ENCODE measurements at places on chromosomes 1 and 21.

- DNase-seq = peak; percentile 89
Observed at GRCh38 chr1:14939527-14940284, 213.8 kb upstream of the TMEM51 start.

DNA sequence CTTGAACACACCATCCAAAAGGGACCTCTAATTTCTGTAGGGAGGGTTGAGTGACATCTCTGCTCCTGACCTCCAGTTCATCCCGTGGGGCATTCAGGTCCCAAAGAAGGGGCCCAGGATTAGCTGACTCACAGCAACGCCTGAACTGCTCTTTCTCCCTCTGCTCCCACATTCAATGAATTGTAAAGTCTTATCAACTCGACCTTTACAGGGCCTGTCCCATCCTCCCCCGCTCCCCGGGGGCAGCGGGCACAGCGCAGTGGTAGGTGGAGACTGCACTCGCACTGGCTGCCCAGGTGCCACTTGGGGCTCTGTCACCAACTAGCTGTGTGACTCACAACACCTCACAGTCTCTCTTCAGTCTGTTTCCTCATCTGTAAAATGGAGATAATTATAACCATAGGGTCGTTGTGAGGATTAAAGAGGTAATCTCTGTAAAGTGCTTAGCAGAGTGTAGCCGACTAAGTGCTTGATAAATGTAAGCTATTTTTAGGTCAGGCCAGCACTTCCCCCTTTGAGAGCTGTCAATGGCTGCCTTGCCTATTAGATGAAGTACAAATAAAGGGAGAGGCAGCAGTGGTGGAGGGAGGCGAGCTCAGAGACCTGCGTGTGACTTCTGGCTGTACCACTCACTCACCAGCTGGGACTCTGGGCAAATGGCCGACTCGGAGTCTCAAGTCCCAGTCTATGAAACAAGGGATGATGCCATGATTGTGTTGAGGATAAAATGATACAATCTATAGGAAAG is 637 bp upstream of the MYBPHL start:
- DNase-seq = no peak

DNA sequence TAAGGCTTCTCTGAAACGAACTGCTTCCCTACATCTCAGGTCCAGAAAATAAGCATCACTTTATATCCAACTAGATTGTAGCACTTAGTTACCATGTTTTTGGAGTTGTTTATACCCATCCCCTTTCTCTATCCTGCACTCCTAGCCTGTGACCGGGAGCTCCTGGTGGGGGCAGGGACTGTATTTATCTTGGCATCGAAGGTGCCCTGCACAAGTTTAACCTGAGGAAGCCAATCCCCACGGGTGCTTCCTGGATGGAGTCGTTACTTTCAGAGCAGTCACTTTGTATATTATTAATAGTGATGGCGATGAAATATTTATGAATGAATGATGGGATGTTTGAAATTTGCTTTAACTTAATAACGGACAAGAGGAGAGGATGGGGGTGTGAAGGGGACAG is 73.9 kb downstream of the KLHDC7A start:
- DNase-seq = no peak

DNA sequence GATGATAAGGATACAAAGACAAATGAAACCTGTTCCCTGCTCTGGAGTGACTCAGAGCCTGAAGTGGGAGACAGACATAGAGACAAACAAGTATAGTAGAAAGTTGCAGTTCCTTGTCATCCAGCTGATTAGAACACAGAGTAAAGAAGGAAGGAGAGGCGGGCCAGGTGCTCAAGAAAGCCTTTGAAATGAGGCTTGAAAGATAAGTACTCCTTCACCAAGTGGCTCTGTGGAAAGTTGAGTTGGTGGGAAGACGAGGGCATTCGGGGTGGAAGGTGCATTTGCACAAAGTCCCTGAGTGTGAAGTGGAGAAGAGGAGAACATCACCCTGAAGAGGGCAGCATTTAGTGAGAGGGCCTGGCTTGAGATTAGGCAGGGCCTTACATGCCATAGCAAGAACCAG is 17.0 kb downstream of the MARK1 start:
- DNase-seq = no peak

DNA sequence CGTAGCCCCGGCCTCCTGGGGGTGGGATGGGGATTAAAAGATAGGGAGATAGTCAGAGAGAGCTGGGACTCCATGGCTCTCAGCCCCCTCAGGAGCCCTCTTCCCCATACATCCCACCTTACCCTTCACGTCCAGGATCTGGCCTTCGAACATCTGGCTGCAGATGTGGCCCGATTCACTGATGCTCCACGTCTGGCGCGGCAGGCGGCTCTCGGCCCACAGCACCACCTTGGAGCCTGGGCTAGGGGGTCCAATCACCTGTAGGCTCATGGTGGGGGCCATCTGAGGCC is 4.2 kb downstream of the CD52 start:
- DNase-seq = no peak

GRCh38 chr1:15788624-15789301 is 18.7 kb downstream of the UQCRHL start:
- peak; percentile 57 for DNase-seq

GRCh38 chr1:22786719-22787489 is 76.3 kb downstream of the EPHB2 start:
- DNase-seq = no peak

Data from fibroblast of skin of back (primary cell).